ENCODE measurements at places on chromosomes 1 and 21. TPM values are rescaled to one million over a fixed set of nuclear protein-coding genes. Genes with fewer than 3 reads are reported as not detected.

SPATA21 gene
- not detected for total RNA-seq

WDR64 gene
- not detected for total RNA-seq

TCP10L gene
- 0.59 TPM for total RNA-seq

ESRRG gene
- not detected for total RNA-seq

NUDT17 gene
- total RNA-seq: 3.0 TPM

ST6GALNAC3 gene
- total RNA-seq: not detected

LEMD1 gene
- not detected for total RNA-seq

GRCh38 chr1:9595156-9595967, 6.7 kb downstream of the TMEM201 start:
- peaks cover 17% of the 10 kb centered on the region for H3K4me1 ChIP-seq
- no peaks in the 10 kb centered on the region for H3K27me3 ChIP-seq
- no peak overlapping the region for H3K27ac ChIP-seq
- H3K36me3 ChIP-seq: peaks cover 9% of the 10 kb centered on the region
- no peak for DNase-seq
- H3K4me3 ChIP-seq: no peak overlapping the region

- H3K27ac ChIP-seq: no peak overlapping the region
- H3K4me1 ChIP-seq: no peaks in the 10 kb centered on the region
These were observed 99.5 kb downstream of the LACTBL1 start for GRCh38 chr1:22872981-22873664.

DNA sequence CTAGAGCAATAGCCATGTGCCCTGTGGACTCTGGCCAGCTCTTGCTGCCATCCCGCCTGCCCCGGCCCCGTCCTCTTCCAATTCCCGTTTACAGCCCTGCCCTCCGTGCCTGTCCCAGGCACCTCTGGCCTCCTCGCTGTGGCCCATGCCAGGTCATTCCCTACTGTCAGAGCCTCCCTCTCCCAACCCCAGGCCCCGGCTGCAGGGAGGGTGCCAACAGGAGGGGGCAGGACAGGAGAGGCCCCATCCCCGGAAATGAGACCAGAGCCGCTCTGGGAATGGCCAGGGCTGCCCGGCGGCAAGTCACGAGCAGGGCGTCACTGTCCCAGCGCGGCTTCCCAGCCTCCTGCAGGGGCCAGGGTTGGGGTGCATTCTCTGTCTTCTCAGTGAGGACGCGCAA, 23.5 kb upstream of the TSPEAR start:
- no peak overlapping the region for H3K4me3 ChIP-seq
- no peaks in the 10 kb centered on the region for H3K36me3 ChIP-seq
- no peak overlapping the region for H3K27ac ChIP-seq
- peaks cover 10% of the 10 kb centered on the region for H3K27me3 ChIP-seq
- no peak for DNase-seq

GRCh38 chr1:81296601-81297000, 504.1 kb upstream of the ADGRL2 start:
- DNase-seq: no peak
- no peaks in the 10 kb centered on the region for H3K4me1 ChIP-seq
- H3K27ac ChIP-seq: no peak overlapping the region
- no peaks in the 10 kb centered on the region for H3K27me3 ChIP-seq

DNA sequence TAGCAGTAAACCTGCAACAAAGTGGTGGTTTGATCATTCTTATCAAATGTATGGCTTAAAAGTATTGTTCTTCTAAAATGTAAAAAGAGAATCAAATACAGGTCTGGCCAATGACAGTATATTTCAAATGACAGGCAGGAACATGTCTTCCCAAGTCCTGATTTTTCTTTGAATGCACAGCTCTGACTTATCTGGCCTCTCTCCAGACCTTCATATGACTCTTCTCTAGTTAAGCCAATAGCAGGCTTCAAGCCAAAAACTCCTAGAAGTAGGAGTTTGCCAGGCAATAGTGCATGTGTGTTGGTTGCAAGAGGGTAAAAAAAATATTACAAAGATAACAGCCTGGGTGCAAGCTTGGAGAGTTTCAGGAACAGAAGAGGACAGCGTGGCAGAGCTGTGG, 345.5 kb downstream of the SMYD3 start:
- H3K36me3 ChIP-seq: no peaks in the 10 kb centered on the region
- DNase-seq: no peak
- no peaks in the 10 kb centered on the region for H3K27me3 ChIP-seq
- H3K27ac ChIP-seq: no peak overlapping the region

- no peak overlapping the region for H3K27ac ChIP-seq
- no peak for DNase-seq
- peaks cover 25% of the 10 kb centered on the region for H3K4me1 ChIP-seq
- H3K27me3 ChIP-seq: no peaks in the 10 kb centered on the region
These were observed 17.7 kb upstream of the A3GALT2 start for GRCh38 chr1:33338440-33339211.

GRCh38 chr1:25703041-25703440, 86.5 kb downstream of the MAN1C1 start:
- peaks cover 21% of the 10 kb centered on the region for H3K4me1 ChIP-seq

- H3K27ac ChIP-seq: no peak overlapping the region
- no peak for DNase-seq
- peaks cover 21% of the 10 kb centered on the region for H3K27me3 ChIP-seq
- H3K36me3 ChIP-seq: no peaks in the 10 kb centered on the region
- H3K4me3 ChIP-seq: no peak overlapping the region
These were observed 6.3 kb upstream of the LRRC52 start for GRCh38 chr1:165537356-165538109.

DNA sequence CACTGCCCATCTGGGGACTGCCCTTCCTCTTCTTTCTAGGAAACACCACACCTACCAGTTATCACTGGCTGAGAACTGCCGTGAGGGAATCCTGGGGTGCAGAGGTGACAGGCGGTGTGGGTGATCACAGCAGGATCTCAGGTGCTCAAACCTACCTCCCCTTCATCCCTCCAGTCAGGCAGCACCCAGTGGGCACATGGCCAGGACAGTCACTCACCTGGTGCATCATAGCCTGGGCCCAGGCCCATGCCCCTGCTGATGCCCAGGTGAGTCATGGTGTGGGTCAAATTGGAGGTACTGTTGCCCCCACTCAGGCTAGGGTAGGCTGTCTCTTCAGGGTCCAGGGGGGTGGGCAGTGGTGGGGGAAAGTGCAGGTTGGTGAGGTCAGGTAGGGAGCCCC, 5.3 kb upstream of the DENND4B start:
- peaks cover 32% of the 10 kb centered on the region for H3K4me1 ChIP-seq
- H3K27me3 ChIP-seq: no peaks in the 10 kb centered on the region
- H3K36me3 ChIP-seq: peaks cover 43% of the 10 kb centered on the region

GRCh38 chr1:198678901-198679329, 40.1 kb downstream of the PTPRC start:
- no peak for DNase-seq
- peaks cover 35% of the 10 kb centered on the region for H3K36me3 ChIP-seq
- peak overlapping the region; percentile 96 for H3K27ac ChIP-seq
- H3K4me3 ChIP-seq: peak overlapping the region; percentile 83
- H3K4me1 ChIP-seq: peaks cover 85% of the 10 kb centered on the region

- peak overlapping the region; percentile 47 for H3K4me3 ChIP-seq
- no peak overlapping the region for H3K27ac ChIP-seq
- peaks cover 30% of the 10 kb centered on the region for H3K4me1 ChIP-seq
- peaks cover 16% of the 10 kb centered on the region for H3K27me3 ChIP-seq
These were observed 1.8 kb upstream of the KIF1B start for GRCh38 chr1:10208537-10208936.

DNA sequence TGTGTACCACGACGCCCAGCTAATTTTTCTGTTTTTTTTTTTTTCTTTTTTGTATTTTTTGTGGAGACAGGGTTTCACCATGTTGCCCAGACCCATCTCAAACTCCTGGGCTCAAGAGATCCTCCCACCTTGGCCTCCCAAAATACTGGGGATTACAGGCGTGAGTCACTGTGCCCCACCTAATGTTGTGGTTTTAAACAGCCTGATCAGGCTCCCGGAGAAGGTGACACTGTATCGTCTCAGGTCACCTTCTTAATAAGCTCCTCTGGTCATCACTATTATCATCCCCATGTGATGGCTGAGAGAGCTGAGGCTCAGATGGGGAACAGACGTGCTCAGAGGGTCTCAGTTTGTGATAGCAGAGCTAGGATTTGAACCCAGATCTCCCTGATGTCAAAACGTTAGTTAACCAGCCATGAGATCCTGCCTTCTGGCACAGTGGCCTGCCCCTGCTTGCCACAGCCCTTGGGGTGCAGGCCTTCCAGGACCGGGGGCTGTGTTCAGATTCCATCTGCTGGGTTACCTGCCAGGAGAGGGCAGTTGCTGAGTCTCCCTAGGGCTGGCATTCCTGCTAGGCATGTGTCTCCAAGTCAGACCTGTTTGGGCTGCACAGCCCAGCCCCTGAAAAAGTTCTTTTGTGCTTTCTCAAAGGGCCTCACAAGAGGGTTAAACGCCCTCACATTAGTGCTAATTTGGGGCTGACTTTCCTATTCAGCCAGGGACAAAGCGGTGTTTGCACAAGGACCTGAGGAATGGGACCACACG, 32.7 kb upstream of the GRHL3 start:
- H3K4me3 ChIP-seq: no peak overlapping the region
- H3K36me3 ChIP-seq: no peaks in the 10 kb centered on the region
- peaks cover 15% of the 10 kb centered on the region for H3K27me3 ChIP-seq
- DNase-seq: no peak

Measured in activated T-helper 1 cell treated with anti-CD3 and anti-CD28 coated beads, Interleukin-12 subunit alpha, Interleukin-12 subunit beta, Interleukin-2, Interleukin-4 antibody, amounts not matched to agents 30 ng/mL and 10 ng/mL and 1 ng/mL, durations not matched to agents 14 hours and 24 hours and 36 hours (primary cell).